ENCODE measurements at places on chromosomes 2 and 18.

GRCh38 chr2:113211226-113212105 lies 37.7 kb downstream of the PSD4 start:
- DNase-seq, result no peak

DNA sequence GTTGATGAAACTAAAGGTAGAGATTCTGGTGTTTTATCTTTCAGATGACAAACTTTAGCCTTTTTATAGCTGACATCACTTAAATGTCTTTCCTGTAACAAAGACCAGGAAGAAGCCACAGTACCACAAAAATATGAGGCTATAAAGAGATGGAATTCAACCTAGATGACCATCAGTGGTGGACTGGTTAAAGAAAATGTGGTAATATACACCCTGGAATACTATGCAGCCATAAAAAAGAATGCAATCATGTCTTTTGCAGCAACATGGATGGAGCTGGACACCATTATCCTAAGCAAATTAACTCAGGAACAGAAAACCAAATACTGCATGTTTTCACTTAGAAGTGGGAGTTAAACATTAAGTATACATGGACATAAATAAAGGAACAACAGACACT lies 18.3 kb upstream of the HNRNPLL start:
- DNase-seq, result no peak

- no peak for DNase-seq
Measured at GRCh38 chr18:58235001-58235436, 191.0 kb downstream of the NEDD4L start.

GRCh38 chr2:199484927-199485326 lies 27.2 kb upstream of the SATB2 start:
- DNase-seq, result no peak

DNA sequence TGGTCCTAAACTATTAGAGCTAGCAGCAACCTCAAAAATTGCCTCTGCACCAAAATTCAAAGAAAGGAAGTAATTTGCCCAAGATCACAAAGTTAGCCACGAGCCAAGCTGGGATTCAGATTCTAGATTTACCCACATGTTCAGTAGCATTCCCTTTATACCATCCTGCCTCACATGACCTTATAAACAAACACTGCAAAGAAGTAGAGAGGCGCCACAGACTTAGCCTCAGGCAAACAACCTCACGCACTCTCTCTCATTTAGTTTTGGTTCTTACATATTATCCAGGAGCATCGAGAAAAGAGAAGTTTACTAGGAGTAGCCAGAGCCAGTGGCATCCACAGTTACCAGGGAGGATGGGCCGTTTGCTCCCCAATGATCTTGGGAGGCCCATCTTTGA lies 226.6 kb downstream of the OSR1 start:
- DNase-seq, result no peak

DNA sequence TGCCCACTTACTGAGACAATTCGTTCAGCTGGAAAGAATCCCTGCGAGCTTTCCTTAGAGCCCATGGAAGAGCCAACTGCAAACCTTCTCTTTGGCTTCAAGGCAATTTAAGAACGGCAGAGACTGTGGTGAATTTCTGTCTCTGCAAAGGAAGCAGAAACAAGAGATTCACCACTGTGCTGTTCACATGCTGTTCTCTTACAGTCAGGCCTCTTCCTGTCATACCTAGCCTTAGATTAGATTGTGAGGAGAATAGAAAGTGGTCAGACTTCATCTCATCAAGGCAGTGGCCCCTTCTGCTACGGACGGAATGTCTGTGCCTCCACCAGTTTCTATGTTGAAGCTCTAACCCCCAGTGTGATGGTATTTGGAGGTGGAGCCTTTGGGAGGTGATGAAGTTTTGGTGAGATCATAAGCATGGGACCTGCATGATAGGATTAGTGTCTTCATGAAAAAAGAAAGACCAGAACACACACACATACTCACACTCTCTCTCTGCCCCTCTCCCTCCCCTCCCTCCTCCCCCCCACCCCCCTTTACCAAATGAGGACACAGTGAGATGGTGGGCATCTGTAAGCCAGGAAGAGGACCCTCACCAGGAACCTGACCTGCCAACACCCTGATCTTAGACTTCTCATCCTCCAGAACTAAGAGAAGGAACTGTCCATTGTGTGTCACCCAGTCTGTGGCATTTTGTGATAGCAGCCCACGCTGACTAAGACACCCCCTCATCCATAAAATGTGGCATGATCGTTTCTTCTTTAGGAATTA lies 45.6 kb upstream of the NRP2 start:
- no peak for DNase-seq

DNA sequence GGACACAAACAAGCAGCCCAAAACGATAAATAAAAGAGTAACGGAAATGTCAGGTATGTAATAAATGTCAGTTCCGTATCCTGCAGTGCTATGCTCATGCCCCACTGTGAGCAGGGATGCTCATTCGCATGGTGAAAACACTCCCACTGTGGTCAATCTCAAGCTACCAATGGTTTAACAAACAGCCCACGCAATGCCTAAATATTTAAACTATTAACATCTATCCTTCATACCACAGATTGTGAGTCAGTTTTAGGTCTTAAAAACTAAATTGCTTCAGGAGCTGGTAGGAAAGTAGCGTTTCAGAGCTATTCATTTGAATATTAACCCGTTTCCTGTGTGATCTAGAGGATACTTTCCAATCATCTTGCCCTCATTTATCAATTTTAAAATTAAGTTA lies 207.4 kb downstream of the TCF4 start:
- DNase-seq, result no peak

- no peak for DNase-seq
Measured at GRCh38 chr2:223537115-223537514, 65.0 kb downstream of the SCG2 start.

- DNase-seq, result no peak
Measured at GRCh38 chr2:127598711-127599110, 47.2 kb upstream of the GPR17 start.

DNA sequence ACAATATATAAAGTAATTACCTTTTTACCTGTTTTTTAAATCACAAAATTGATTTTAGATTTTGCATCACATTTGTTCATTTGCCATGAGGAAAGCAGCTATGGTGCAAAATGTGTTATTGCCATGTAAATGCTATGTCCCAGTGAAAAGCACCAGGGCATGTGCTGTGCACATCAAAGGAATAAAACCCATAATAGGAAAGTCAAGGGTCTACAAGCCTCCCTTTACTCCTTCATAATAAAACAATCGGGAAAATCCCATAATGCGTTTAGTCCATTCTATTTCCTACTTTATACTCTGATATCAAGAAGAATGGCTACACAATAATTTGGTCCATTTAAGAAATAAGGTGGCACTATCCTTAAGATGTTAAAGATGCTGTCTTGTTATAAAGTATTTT lies 53.0 kb downstream of the KLF7 start:
- no peak for DNase-seq

GRCh38 chr2:23286758-23287704 lies 97.9 kb upstream of the KLHL29 start:
- DNase-seq, result peak; percentile 86

DNA sequence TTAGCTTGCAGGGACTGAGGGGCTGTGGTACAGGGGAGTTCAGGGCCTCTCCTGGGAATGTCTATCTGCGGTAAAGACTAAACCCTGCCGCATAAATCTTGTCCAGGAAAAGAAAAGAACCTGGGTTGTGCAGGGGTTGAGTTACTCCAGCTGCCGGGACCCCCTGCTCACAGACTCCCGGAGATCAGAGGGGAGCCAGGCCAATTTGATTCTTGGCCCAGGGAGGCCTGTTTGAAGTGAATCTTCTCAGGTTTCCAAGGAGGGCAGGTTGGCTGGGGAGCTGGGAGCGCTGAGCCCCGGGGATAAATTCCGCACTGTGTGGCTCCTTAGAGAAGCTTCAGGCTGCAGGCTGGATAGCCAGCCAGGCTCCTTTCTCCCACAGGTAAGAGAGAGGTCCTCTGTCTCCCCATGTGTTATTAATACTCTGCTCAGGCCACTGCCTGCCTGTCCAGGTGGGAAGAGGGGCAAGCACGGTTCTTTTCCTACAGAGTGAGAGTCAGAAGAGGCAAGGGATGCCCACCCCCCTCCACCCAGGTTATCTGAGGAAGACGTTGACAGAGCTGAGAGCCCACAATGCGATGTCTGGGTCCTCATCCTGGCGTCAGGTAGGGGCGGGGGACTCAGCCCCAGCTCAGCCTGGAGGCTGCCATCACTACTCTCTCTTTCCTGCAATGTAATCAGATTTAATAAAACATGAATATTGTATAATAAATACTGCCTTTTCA lies 82.7 kb downstream of the LONRF2 start:
- peak; percentile 29 for DNase-seq

GRCh38 chr2:30282721-30283120 lies 51.4 kb downstream of the LBH start:
- no peak for DNase-seq

- no peak for DNase-seq
Measured at GRCh38 chr2:230537531-230537976, 121.6 kb downstream of the SP100 start.

- no peak for DNase-seq
Measured at GRCh38 chr2:151459358-151459757, 49.7 kb downstream of the RIF1 start.

DNA sequence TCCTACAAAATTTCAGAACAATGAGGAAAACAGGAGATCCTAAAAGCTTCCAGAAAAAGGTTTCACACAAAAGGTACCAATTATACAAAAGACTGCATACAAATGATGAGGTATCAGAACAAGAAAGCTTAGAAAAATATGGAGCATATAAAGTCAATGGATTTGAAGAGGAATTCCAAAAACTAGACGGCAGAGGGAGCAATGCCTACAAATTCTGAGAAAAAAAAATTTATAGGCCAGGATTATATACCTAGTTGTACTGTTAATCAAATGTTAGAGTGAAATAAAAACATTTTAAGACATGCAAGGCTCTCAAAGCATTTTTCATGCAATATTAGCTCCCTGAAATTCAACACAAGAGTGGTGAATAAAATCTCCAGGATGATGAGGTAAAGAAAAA lies 106.2 kb downstream of the ZRANB3 start:
- no peak for DNase-seq

DNA sequence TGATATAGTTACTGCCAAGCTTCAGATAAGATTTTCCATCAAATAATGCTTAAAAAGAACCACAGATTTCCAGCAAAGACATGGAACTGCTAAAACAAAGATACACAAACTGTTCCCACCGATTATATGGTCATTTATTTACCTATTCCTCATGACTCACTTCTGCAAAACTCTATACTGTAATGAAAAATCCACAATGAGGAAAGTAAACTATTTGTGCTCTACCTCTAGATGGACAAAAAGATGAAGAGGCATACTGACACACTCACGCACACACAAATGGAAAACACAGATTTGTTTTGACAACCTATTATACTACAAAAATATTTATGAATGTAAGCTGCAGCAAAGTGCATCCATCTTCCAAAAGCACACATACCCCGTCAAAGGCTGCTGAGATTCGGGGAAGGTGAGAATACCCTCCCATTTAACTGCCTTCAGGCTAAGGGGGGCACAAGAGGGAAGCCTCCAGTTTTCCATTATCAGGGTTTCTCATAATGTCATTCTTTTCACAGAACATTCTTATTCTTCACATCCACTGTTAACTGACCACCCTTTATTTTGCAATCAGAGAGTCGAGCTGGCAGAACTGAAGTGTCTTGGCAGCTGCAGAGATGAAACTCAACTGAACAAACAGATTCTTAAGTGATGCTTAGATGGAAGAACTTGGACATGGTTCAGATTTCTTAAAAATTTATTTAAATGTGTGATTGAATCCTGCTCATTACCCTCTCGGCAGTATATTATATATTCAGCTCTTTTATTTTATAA lies 115.9 kb upstream of the TANK start:
- DNase-seq, result no peak

- DNase-seq, result no peak
Measured at GRCh38 chr2:66578054-66578686, 143.2 kb downstream of the MEIS1 start.

GRCh38 chr18:48540251-48541025 lies 1.6 kb downstream of the CTIF start:
- no peak for DNase-seq

GRCh38 chr2:179981085-179981484 lies 26.0 kb downstream of the CWC22 start:
- no peak for DNase-seq

- DNase-seq, result no peak
Measured at GRCh38 chr2:36444216-36444936, 88.8 kb downstream of the CRIM1 start.

GRCh38 chr2:69566669-69567068 lies 76.9 kb downstream of the AAK1 start:
- no peak for DNase-seq

- no peak for DNase-seq
Measured at GRCh38 chr2:25650256-25650655, 23.1 kb downstream of the DTNB start.

DNA sequence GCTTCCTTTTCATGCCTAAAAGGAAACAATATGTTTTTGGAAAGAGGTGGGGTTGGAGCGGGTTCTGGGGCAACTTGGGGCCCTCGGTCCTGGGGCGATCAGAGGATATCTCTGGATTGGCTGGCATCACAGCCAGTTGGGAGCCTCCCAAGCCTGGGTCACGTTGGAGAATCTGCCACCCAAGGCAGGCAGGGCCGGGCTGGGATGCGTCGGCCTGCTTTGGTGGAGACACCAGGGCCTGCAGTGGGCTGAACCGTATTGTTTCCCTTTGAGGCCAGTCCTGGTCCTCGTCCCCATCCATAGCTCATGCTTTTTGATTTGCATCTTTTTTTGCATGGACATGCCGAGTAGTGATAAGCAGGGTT lies 235.8 kb downstream of the ATAD2B start:
- DNase-seq, result no peak

- DNase-seq, result no peak
Measured at GRCh38 chr2:67581751-67582150, 184.6 kb downstream of the ETAA1 start.

DNA sequence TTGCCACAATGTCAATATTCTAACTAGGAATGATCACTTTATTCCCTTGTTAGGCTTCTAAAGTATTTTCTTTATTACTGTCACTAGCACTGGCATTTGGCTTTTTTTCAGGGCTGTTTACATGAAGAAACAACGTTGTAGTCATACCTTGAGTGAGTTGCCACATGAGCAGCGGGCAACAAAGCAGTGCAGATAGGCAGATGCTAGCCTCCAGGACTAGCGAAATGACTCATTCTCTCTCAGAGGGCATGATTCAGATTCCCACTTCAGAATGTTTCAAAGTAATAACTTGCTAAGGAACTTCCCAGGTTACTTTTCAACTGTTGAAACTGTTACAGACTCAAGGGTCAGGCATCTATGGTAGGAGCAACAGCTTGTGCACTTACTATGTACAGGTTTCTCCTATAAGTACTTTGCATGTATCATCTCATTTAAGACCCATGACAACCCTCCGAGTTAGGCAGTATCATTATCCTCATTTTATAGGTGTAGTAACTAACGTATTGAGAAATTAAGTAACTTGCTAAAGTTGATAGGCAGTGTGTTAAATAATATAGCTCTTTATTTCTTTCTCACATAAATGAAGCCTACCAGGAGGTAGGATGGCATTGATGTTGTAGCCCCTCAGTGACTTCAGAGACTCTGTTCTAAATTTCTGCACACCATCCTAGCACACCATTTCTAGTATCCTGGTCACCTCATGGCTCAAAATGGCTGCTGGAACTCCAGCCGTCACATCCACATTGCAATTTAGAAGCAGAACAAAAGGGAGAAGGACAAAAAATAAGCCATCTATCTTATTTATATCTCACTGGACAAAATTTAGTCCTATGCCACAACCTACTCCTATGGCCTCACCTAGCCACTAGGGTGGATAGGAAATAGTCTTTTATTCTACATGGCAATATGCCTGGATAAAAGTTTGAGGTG lies 83.3 kb downstream of the ICOS start:
- no peak for DNase-seq

Data from vagina (tissue), 2 donors.